Immature natural killer cell (primary cell): ENCODE measurements at places on chromosomes 1 and 21.

- no peak overlapping the region for H3K27ac ChIP-seq
- H3K36me3 ChIP-seq: no peaks in the 10 kb centered on the region
- H3K27me3 ChIP-seq: peaks cover 11% of the 10 kb centered on the region
Measured at GRCh38 chr1:211148366-211148765, 14.4 kb upstream of the KCNH1 start.

- peaks cover 7% of the 10 kb centered on the region for H3K4me1 ChIP-seq
- H3K27me3 ChIP-seq: no peaks in the 10 kb centered on the region
- H3K36me3 ChIP-seq: peaks cover 28% of the 10 kb centered on the region
- H3K4me3 ChIP-seq: no peak overlapping the region
Measured at GRCh38 chr1:169127305-169127704, 20.8 kb downstream of the ATP1B1 start.

- H3K27ac ChIP-seq: no peak overlapping the region
- DNase-seq: no peak
- H3K4me3 ChIP-seq: no peak overlapping the region
Measured at GRCh38 chr21:28624626-28625025, 368.1 kb downstream of the LTN1 start.

- H3K4me1 ChIP-seq: peaks cover 83% of the 10 kb centered on the region
- no peak for DNase-seq
- H3K27me3 ChIP-seq: no peaks in the 10 kb centered on the region
- H3K27ac ChIP-seq: peak overlapping the region; percentile 18
Measured at GRCh38 chr1:29169976-29170375, 11.7 kb downstream of the SRSF4 start.

DNA sequence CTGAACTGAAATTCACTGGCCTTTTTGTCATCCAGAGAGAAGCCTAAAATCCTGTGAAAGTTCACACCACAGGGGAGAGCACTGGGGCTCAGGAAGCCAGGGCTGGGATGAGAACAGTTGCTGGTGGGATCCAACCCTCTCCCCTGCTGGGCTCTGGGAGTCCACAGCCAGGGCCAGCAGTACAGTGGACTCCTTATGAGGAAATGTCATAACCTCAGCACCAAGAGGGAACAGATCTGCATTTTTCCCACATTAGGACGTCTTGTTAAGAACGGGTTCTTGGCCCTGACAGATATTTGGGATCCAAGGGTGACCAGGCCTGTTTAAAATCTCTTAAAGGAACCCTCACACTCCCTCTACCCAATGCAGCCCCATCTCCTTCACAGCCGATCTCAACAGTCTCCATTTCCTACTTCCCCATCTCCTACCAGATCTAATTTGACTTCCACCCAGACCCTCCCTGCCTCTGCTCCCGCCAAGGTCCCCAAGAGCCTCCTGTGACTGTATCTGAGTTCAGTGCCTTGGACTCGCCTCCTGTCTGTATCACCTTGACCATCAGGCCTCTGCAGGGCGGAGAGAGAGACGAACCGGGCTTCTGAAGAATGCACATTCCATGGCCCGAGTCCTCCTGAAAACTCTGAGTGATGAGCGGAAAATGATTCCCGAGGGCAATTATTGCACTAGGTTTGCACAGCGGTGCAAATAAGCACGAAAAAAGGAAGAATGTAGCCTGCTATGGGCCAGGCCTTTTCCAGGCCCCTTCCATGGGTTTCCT lies 159.9 kb downstream of the TRABD2B start:
- DNase-seq: no peak
- H3K36me3 ChIP-seq: no peaks in the 10 kb centered on the region
- H3K27ac ChIP-seq: no peak overlapping the region
- H3K27me3 ChIP-seq: peaks cover 7% of the 10 kb centered on the region
- H3K4me3 ChIP-seq: no peak overlapping the region

DNA sequence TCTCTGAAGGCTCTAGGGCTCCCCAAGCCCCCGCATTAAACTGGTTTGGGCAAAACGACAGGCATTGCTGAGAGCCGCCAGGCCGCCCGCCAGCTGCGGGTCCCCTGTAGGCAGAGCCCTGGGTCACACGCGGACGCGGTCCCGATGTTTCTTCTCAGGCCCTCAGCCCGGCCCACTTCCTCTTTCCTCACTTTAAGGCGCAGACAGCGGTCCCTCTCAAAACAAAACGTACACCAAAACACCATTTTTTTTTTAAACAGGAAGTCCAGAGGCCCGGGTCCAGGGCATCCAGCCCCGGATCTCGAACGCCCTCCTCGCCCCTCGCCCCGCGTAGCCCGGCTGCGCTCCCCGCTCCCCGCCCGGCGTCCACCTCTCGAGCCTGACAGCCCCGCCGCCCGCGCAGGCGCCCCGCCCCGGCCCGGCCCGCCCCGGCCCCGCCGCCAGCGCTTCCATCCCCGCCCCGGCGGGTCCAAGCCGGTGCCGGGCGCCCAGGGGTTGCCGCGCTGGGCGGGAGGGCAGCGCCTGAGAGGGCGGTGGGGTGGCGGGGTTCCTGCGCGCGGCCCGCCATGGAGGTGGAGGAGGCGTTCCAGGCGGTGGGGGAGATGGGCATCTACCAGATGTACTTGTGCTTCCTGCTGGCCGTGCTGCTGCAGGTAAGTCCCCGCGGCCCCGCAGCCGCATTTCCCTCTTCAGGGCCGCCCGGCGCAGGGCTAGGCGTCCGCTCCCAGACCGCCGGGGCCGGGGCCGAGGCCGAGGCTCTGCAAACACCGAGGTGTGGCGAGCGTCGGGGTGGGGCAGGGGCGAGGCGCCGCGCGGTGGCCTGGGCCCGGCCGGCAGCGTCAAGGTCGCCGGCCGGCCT lies at the start of gene SLC22A15:
SLC22A15 (plus strand) TSS at position 452 of the 859 bp plus-strand sequence; CDS start at position 567, 115 bp downstream.
- peak; percentile 68 for DNase-seq
- H3K27me3 ChIP-seq: no peaks in the 10 kb centered on the region
- H3K27ac ChIP-seq: peak within 1 kb of the TSS; percentile 79
- no peaks in the 10 kb centered on the region for H3K36me3 ChIP-seq

GRCh38 chr1:62841587-62842169 lies 57.7 kb downstream of the ATG4C start:
- no peak overlapping the region for H3K27ac ChIP-seq
- no peak overlapping the region for H3K4me3 ChIP-seq
- peak; percentile 35 for DNase-seq

GRCh38 chr1:192545896-192546521 lies 29.6 kb upstream of the RGS1 start:
- no peaks in the 10 kb centered on the region for H3K27me3 ChIP-seq
- peaks cover 31% of the 10 kb centered on the region for H3K4me1 ChIP-seq
- DNase-seq: no peak
- H3K4me3 ChIP-seq: no peak overlapping the region

DNA sequence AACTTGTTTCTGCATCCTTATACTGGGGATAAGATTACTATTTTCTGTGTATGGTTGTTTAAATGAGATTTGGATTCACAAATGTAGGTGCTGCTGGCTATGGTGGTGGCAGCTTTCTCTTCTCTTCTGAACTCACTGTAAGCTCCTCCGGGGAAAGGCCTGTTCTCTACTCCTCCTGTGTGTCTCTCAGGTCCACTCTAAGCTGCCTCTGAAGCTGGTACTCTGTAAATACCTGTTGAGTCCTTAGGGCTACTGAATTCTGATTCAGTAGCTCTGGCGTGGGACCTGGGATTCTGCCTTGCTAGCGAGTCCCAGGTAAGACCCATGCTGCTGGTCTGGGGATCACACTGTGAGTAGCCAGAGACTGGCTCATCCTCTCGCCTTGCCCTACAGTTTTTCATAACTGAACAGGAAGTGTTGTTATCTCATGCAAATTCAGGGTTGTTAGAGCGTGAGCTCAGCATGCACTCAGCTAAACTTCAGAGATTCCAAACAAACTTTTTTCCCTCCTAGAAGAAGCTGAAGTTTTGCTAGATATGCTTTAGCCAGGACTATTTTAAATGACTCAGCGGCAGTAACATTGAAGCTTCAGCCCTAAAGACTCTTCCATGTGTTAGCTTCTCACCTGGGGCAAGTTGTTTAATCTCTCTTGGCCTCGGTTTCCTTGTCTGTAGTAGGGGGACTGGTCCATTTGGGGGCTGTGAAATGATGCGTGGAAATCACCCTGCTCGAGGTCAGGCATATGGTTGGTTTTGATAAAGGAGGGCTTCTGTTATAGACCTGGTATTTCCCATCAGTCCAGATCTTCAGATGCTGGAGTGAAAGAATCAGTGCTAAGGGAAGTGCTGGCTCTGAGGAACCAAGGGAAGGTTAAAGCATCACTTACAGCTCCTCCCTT lies 271.5 kb upstream of the TMEM51 start:
- H3K4me3 ChIP-seq: no peak overlapping the region
- no peak overlapping the region for H3K27ac ChIP-seq
- H3K27me3 ChIP-seq: peaks cover 4% of the 10 kb centered on the region
- DNase-seq: no peak
- H3K4me1 ChIP-seq: no peaks in the 10 kb centered on the region

GRCh38 chr21:45570071-45570470 lies 27.8 kb upstream of the SLC19A1 start:
- H3K27me3 ChIP-seq: no peaks in the 10 kb centered on the region
- no peaks in the 10 kb centered on the region for H3K4me1 ChIP-seq
- no peaks in the 10 kb centered on the region for H3K36me3 ChIP-seq
- DNase-seq: no peak

DNA sequence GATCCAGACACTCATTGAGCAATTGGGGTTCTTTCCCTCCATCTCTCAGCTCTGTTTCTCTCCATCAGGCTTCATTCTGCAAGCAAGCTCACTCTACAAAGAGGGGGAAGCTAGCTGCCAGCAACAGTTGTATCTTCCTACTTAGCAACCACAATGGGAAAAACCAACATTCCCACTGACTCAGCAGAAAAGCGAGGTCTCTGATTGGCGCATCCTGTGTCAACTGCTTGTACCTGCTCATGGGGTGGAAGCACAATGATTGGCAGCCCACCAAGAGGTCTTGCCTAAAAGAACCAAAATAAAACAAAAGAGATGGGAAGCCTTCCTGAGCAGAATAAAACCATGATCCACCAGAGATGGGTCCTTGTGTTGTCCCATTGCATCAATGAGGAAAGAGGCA lies 4.0 kb upstream of the CDA start:
- H3K36me3 ChIP-seq: no peaks in the 10 kb centered on the region
- H3K27ac ChIP-seq: no peak overlapping the region
- no peak for DNase-seq
- peaks cover 15% of the 10 kb centered on the region for H3K4me1 ChIP-seq
- no peak overlapping the region for H3K4me3 ChIP-seq

DNA sequence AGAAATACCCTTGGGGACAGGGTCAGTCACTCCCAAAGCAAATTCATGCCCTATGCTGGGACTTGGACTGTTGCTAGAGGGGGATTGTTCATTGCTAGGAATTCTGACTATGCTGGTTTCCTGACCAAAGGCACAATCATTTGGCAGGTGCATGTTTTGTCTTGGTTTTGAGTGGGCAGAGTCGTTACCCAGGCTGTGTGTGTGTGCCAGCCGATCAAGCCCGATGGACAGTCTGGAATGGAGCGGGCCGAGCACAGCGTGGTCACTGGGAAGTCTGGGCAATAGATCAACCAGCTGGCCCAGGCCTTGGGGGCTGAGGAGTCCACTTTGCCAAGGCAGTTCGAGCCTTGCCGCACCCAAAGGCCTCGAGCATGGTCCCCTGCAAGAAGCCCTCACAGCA lies 60.9 kb downstream of the HTR6 start:
- H3K4me1 ChIP-seq: no peaks in the 10 kb centered on the region
- no peak overlapping the region for H3K27ac ChIP-seq
- peaks cover 32% of the 10 kb centered on the region for H3K36me3 ChIP-seq
- H3K27me3 ChIP-seq: no peaks in the 10 kb centered on the region

DNA sequence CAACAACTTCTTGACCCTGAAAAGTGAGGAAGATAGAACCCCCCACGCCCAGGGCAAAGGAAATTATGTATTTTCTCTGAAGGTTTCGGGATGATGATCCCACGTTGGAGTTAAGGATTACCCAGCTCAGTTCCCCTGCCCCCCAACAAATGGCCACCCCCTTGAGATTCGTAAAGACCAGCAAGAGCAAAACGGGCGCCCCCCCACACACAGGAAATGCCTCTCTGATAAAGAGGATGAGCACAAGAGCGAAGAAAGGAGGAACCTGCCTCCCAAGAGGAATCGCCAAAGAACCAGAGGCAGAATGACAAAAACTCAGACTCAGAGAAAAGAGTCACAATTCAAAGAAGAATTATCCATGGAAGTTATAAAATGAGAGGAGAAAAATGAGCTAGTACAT lies 576.9 kb downstream of the MATN1 start:
- peaks cover 8% of the 10 kb centered on the region for H3K27me3 ChIP-seq
- no peak for DNase-seq
- H3K27ac ChIP-seq: no peak overlapping the region
- no peak overlapping the region for H3K4me3 ChIP-seq

GRCh38 chr1:170669586-170670530 lies 5.9 kb downstream of the PRRX1 start:
- no peak overlapping the region for H3K4me3 ChIP-seq
- H3K27me3 ChIP-seq: peaks cover 34% of the 10 kb centered on the region
- peaks cover 3% of the 10 kb centered on the region for H3K36me3 ChIP-seq
- no peaks in the 10 kb centered on the region for H3K4me1 ChIP-seq

- peak overlapping the region; percentile 94 for H3K4me3 ChIP-seq
- DNase-seq: peak; percentile 42
- peak overlapping the region; percentile 17 for H3K27ac ChIP-seq
- peaks cover 9% of the 10 kb centered on the region for H3K27me3 ChIP-seq
- H3K4me1 ChIP-seq: peaks cover 13% of the 10 kb centered on the region
Measured at GRCh38 chr1:167121375-167122120, 27.7 kb downstream of the STYXL2 start.

GRCh38 chr1:17930635-17931034 lies 175.5 kb downstream of the ACTL8 start:
- H3K36me3 ChIP-seq: no peaks in the 10 kb centered on the region
- no peak overlapping the region for H3K4me3 ChIP-seq
- H3K27me3 ChIP-seq: peaks cover 9% of the 10 kb centered on the region
- no peaks in the 10 kb centered on the region for H3K4me1 ChIP-seq

- H3K4me1 ChIP-seq: peaks cover 27% of the 10 kb centered on the region
- no peak overlapping the region for H3K27ac ChIP-seq
- H3K4me3 ChIP-seq: no peak overlapping the region
- no peaks in the 10 kb centered on the region for H3K36me3 ChIP-seq
Measured at GRCh38 chr21:45154511-45155508, 80.4 kb downstream of the ADARB1 start.

- H3K4me1 ChIP-seq: peaks cover 28% of the 10 kb centered on the region
- H3K27ac ChIP-seq: no peak overlapping the region
- H3K27me3 ChIP-seq: peaks cover 14% of the 10 kb centered on the region
- H3K4me3 ChIP-seq: no peak overlapping the region
Measured at GRCh38 chr21:33199516-33200217, 30.1 kb upstream of the IFNAR2 start.

GRCh38 chr1:238360474-238360873 lies 469.8 kb upstream of the ZP4 start:
- H3K4me3 ChIP-seq: no peak overlapping the region
- H3K27me3 ChIP-seq: no peaks in the 10 kb centered on the region
- no peaks in the 10 kb centered on the region for H3K4me1 ChIP-seq
- H3K27ac ChIP-seq: no peak overlapping the region
- peaks cover 1% of the 10 kb centered on the region for H3K36me3 ChIP-seq

GRCh38 chr1:224175617-224176016 lies 7.4 kb upstream of the DEGS1 start:
- H3K27me3 ChIP-seq: peaks cover 10% of the 10 kb centered on the region
- H3K36me3 ChIP-seq: no peaks in the 10 kb centered on the region
- DNase-seq: no peak
- no peak overlapping the region for H3K27ac ChIP-seq
- peaks cover under 1% of the 10 kb centered on the region for H3K4me1 ChIP-seq
- no peak overlapping the region for H3K4me3 ChIP-seq

- H3K36me3 ChIP-seq: no peaks in the 10 kb centered on the region
- no peaks in the 10 kb centered on the region for H3K27me3 ChIP-seq
- H3K4me1 ChIP-seq: peaks cover 17% of the 10 kb centered on the region
- no peak overlapping the region for H3K4me3 ChIP-seq
- no peak for DNase-seq
Measured at GRCh38 chr1:121546830-121547591, 362.2 kb downstream of the SRGAP2C start.

GRCh38 chr1:78104322-78104721 lies 58.6 kb downstream of the GIPC2 start:
- H3K27ac ChIP-seq: no peak overlapping the region
- no peaks in the 10 kb centered on the region for H3K27me3 ChIP-seq
- DNase-seq: no peak
- no peaks in the 10 kb centered on the region for H3K4me1 ChIP-seq
- no peak overlapping the region for H3K4me3 ChIP-seq
